GM18507 (cell line): ENCODE measurements at places on chromosomes 3 and 15.

GRCh38 chr3:156214676-156215075 lies 94.3 kb downstream of the KCNAB1 start:
- no peak for DNase-seq

DNA sequence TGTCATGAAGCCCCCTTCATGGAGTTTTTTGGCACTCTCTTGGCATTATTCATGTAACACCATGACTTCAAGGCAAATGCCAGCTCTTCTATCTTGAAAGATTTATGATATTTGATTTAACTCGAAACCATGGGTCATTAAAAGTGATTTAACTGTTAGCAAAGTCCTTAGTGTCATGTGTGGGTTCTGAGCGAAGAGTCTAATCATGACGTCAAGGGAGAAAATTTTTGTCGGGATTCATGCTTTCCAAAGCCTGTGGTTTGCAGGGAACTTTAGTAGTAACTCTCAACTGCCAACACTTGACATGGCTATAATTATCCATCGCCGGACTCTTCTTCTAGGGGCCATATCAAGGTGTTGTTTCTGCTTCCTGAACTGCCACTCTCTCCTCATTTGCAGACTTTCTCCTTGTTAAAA lies 11.5 kb downstream of the GXYLT2 start:
- DNase-seq: no peak

DNA sequence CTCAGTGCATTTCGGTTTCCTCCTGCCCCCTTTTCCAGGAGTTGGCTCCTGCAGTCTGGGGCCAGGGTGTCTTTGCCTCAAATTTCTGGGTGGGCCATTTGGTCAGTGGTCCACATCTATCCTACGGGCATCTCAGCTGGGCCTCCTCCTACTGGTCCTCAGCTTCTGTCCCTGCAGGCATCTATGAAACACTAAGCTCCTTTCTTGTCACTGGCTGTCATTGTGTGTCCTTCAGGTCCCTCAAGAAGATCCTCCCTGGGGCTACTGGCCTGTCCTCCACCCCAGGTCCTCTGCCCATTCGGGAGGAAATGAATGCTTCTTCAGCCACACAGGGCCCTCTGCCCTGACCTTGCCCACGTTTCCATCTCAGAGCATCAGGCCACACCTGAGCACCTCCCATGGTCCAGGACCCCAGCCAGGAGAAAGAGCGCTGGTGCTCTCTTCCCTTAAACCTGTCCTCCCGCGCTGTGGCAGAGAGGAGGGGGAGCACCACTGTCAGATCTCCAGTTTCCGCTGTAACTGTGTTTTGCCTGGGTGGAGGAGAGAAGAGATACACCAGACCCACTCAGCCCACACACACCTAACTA lies 1.8 kb downstream of the PRR23E start:
- no peak for DNase-seq

- DNase-seq: no peak
These were observed 92.4 kb downstream of the ABI3BP start for GRCh38 chr3:100900671-100901335.
